ENCODE measurements at places on chromosomes 2 and 18.

- DNase-seq = no peak
Observed at GRCh38 chr2:156565066-156565710, 129.0 kb downstream of the GPD2 start.

GRCh38 chr2:134704173-134704572 is 14.6 kb downstream of the TMEM163 start:
- no peak for DNase-seq

DNA sequence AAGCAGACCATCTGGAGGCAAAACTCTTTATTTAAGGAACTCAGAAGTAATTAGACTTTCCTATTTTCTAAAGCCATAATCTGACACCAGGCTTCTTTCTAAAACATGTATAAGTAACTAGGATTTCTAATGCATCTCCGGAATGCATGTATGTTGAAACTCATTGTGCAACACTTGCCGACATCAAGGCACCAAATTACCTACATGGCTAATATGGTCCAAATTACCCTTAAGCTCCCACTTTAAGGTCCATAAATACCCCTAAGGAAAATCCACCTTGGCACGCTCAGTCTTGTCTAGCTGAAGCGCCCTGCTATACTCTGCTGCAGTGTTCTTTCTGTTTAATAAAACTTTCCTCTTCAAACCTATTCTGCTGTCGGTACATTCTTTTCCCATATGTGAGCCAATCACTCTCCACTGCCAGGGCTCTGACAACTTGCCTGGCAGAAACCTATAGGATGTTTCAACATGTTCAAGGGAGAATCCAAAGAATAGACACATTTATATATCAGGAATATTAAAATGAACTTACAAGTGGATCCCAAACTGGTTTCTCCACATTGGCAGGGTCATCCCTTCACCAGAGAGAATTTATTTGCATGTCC is 171.9 kb downstream of the GALNT1 start:
- no peak for DNase-seq

GRCh38 chr18:34704823-34705222 is 5.3 kb upstream of the DTNA start:
- DNase-seq = no peak

GRCh38 chr2:127516041-127516762 is 10.1 kb downstream of the IWS1 start:
- no peak for DNase-seq

GRCh38 chr2:240792629-240793312 is 27.2 kb downstream of the KIF1A start:
- no peak for DNase-seq

DNA sequence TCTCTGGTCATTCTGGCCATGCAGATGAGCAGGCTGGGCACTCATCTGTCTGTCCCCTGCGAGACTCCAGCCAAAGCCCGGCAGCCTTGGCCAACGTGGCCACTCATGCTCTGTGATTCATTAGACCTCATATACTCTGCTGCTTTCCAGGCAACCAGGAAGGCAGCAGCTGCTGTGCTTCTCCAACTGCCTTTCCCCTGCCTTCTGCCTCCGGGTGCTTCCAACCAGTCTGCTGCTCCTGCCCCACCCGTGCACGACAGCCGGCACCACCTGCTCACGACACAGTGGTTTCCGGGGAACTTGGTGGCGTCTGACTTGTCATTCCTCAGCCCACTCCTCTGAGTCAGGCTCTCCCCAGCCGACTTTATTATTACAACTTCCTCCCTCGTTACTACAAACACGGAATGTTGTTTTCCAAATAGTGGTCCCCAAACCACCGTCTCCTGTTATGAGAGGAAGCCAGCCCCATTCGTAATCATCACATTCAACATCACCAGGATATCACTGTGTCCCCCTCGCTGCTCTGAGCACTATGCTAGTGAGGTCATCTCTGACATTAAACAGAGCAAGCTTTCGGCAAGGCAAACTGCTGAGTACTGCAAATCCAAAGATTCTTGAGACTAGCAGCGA is 392.4 kb downstream of the ALK start:
- DNase-seq = no peak

- no peak for DNase-seq
Observed at GRCh38 chr18:48929941-48930713, 20.6 kb downstream of the SMAD7 start.

GRCh38 chr2:30224151-30224550 is 7.2 kb upstream of the LBH start:
- DNase-seq = no peak

GRCh38 chr18:44341759-44342158 is 338.9 kb upstream of the SETBP1 start:
- no peak for DNase-seq

- no peak for DNase-seq
Observed at GRCh38 chr2:188677142-188677541, 297.0 kb upstream of the COL3A1 start.

DNA sequence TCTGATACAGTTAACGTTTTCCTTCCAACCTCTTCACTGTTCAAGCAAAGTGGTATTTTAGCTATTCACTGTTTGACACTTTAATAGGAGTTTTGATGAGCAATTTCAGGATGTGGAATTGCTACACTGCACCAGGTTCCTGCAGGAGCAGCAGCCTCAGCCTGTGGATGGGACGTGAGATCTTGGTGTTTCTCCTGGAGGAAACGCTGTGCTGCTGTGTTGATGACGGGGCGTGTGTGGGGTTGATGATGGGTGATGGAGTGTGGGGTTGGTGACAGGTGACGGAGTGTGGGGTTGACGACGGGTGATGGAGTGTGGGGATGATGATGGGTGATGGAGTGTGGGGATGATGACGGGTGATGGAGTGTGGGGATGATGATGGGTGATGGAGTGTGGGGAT is 98.9 kb downstream of the RTP5 start:
- no peak for DNase-seq

- no peak for DNase-seq
Observed at GRCh38 chr18:50836521-50836957, 16.7 kb upstream of the MRO start.

GRCh38 chr2:172513524-172513900 is 42.4 kb upstream of the PDK1 start:
- no peak for DNase-seq

DNA sequence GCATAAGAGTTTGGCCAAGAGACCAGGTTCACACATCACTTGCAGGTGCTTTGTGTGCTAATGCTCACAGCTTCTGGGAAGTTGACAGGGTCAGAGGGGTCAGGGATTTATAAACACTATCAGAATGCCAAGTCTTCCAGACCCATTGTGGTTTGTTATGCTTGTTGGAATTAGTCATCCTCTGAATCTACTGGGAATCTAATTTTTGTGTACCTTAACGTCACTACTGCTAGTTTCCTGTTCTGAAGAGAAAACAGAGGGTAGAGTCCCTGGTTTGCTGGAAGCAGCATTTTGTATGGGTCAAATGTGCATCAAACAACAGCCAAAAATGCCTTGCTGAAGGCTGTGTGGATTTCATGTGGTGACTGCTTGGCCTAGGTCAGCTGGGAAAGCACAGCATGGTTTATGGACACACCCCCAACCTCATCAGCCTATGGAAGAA is 33.3 kb downstream of the ANTXR1 start:
- no peak for DNase-seq

- DNase-seq = no peak
Observed at GRCh38 chr2:73031725-73032701, 39.5 kb downstream of the SFXN5 start.

- DNase-seq = no peak
Observed at GRCh38 chr2:235690809-235691450, 197.1 kb downstream of the AGAP1 start.

DNA sequence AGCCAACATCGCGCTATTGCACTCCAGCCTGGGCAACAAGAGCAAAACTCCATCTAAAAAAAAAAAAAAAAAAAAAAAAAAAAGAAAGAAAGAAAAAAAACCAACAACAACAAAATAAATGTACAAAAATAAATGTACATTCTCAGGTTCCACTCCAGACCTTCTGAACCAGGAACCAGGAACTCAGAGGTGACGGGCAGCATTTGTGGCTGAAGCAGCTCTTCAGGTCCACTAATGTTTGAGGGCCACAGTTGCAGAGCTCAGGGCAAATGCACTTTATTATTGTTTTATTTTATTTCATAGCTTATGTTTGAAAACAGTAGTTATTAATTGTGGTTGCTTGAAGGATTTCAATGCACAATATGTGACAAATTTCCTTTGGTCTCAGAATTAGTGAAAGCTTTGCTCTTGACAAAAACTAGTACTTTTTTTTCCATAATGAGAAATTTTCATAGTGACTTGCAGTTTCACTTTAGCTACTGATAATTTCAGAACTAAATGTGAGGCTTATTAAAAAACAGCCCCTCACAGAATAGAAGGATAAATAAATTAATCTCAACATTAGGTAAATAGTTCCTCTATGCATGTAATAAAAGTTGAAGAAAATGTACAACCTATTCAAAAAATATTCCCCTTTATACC is 378.4 kb upstream of the SPHKAP start:
- no peak for DNase-seq

DNA sequence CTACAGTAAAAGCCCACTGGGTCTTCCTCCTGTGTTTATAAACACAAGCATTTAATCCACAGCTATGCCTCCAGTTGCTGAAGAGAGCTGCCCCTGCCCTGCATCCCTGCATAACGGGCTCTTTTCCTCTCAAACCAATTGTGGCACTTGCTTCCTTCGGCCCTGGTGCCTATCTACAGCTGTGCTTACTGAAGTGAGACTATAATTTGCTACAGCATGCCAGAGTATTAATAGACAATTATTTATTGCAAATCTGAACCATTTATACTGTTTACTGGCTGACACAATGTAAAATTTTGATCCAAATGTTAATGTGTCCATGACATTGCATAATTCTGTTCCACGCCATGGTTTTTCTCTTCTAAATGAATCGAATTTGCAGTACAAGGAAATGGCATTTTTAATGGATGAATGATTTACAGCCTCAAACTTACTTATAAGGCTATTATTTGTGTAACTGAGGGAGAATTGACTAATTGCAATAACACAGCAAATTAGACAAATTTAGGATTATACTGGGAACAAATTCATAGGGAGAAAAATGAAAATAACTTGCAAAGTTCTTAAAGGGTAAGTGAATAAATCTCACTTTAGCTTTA is 457.0 kb upstream of the HNRNPA3 start:
- no peak for DNase-seq

DNA sequence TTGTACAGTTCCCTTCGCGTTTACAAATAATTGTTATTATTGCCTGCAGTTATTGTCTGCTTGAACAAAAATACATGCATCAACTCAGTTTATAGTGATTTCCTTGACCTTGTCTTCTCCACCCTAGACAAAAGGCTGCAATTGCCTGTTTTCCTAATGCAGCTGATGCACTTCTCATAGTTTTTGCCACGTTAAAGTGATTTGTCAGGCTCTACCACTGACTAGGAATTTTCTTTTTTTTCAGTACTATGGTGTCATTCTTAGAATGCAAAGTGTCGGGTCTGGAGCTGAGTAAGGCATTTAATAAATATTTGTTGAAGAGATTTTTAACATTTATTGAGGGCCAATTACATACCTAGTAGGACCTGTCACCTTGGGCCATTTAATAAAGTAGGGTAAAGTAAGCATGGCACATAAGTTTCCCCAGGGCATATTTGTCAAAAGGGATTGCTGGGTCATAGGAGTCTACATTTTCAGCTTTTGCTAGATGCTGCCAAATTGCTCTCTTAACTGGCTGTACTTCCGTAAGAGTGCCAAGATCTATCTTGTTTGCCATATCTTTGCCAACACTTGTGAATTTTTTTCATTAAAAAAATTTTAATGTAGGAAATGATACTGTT is 24.1 kb downstream of the ACSL3 start:
- DNase-seq = no peak

DNA sequence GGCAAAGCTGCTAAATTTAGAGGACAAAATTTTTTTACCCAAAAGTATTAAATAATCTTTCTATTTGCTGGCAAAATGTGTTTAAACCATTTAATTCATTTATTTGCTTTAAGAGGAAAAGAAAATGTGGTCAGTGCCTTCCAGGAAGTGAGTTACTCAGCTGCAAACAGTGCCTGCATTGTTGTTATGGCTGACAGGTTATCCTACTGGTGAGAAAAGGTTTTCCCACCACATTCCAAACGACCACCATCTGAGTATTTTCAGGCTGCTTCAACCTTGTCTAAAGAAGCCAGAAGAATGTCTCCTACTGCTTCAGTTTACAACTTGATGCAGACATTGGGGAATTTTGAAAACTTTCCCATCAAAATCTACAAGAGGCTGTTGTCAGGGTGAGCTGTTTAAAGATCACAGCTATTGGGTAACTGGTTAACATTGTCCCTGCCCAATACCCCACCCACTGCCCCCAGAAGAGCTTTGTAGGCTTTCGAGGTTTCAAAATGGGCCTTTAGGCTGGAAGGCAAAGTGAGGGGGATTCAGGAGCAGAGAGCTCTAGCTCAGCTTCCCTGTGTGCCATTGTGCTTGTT is 461.3 kb upstream of the FANCL start:
- no peak for DNase-seq

DNA sequence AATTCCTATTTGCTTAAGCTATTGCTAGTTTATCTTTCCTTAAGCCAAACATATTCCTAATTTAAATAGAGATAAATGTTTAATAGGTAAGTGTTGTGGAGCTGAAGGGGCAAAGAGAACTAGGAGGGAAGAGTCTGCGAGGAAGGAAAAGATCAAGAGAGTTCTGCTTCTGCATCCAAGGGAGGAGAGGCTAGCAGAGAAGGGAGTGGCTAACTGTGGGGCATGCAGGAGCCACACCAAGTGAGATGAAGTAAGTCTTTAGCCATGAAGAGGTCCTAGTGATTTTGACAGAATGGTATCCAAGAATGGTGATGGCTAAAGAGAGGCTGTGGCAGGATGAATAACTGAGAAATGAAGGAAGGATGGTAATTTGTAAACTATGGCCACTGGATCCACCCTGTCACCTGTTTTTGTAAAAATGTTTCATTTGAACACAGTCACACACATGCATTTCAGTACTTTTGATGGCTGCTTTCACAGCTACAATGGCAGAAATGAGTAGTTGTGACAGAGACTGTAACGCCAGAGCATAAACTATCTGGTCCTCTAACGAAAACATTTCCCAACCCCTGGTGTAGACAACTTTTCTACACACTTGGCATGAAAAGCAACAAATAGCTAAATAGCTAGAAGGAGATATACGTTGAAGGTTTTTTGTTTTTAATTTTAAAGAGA is 15.6 kb downstream of the TPGS2 start:
- DNase-seq = no peak

GRCh38 chr2:43327119-43327518 is 100.7 kb upstream of the ZFP36L2 start:
- no peak for DNase-seq

All from stimulated activated CD8-positive, alpha-beta memory T cell treated with anti-CD3 and anti-CD28 coated beads, Interleukin-4, amount 100 ng/mL, for 4 hours (primary cell).